Lung microvascular endothelial cell (primary cell): ENCODE measurements at places on chromosomes 6 and 20. TPM values are rescaled to one million over a fixed set of nuclear protein-coding genes. Genes with fewer than 3 reads are reported as not detected.
A peak's percentile ranks its signal among the peaks of the same experiment; 100 is the strongest.

Gene PSMB8
- 42.1 and 57.8 TPM in 2 replicates for total RNA-seq

Gene DCDC2
- not detected in 2 replicates for total RNA-seq

Gene TBXT
- total RNA-seq, result not detected in 2 replicates

Gene GJA1
- 363 and 693 TPM in 2 replicates for total RNA-seq

Gene TNF
- not detected in 2 replicates for total RNA-seq

Gene TNXB
- 0.44 and 4.2 TPM in 2 replicates for total RNA-seq

Gene CLPSL1
- total RNA-seq, result not detected in 2 replicates

Gene COL9A1
- total RNA-seq, result not detected in 2 replicates

Gene CENPQ
- total RNA-seq, result 2.0 TPM in 2 replicates

Gene TTBK1
- total RNA-seq, result under 0.01 TPM in 1 of 2 replicates, not detected in the other

Gene DEF6
- total RNA-seq, result 0.20 and 0.65 TPM in 2 replicates

Gene COL20A1
- total RNA-seq, result under 0.01 and 0.20 TPM in 2 replicates

Gene SAMD5
- total RNA-seq, result 0.40 and 0.87 TPM in 2 replicates

Gene FKBP1C
- 1.7 and 3.4 TPM in 2 replicates for total RNA-seq

Gene SDC4
- 31.8 and 65.1 TPM in 2 replicates for total RNA-seq

Gene TFAP2A
- not detected in 2 replicates for total RNA-seq

Gene PAK5
- total RNA-seq, result not detected in 2 replicates

Gene FOXC1
- total RNA-seq, result 3.1 and 5.8 TPM in 2 replicates

Gene FGD2
- total RNA-seq, result not detected in 2 replicates

Gene TEAD3
- total RNA-seq, result 0.20 and 0.22 TPM in 2 replicates

GRCh38 chr6:153572371-153572770 lies 441.3 kb upstream of the RGS17 start:
- DNase-seq, result no peak

DNA sequence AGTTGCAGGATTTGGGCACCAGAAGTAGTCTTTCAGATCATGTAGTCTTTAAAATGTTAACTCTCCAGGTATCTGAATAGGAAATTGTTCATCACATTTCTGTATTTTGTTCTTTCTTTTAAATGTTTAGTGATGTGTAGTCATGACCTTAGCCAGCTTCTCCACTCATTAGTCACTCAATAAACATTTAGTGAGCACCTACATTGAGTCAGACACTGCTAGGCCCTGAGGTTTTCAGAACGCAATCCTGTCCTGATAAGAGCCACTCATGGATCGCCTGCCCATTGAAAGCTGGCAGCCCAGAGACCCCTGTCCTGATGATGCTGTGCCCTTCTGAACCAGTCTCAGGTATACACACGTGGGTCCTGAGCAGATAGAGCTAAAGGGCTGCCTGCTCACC lies 163.4 kb upstream of the HEY2 start:
- DNase-seq, result peak; percentile 10

DNA sequence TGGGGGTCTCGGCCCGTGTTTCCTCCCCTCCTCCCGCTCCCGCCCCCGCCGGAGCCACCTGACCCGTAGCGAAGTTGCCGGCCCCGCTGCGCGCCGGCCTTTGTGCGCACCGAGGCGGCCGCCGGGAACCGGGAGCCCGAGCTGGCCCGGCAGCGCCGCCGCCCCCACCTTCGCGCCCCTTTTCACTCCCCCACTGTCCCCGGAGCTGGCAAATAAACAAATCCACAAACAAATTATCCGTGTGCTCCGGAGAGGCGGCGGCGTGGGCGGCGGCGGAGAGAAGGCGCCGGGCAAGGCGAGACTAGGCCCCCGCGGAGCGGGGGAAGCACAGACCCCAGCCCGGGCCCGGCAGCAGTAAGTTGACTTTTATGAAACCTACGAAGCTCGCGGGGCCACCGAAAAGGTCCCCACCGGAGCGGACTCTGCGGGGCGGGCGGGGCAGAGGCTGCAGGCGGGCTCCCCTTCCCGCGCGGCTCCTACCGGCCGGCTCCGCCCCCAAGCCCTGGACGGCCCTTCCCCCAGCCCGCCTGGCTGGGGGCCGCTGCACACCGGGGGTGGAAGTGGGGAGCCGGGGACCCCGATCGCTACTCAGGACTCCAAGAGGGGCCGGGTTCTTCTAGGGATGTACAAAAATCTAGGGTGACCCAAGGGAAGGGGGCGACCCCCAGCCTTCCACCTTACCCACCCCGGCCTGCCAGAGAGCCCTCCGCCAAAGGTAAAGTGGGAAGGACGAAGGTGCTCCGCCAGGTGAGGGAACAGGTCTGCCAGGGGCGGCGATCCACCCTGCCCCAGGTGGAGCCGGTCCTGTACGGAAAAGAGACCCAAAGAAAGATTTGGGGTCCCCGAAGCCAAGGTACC lies 40.7 kb downstream of the YTHDF1 start:
- no peak for DNase-seq

GRCh38 chr6:137191670-137192069 lies 18.2 kb upstream of the IL22RA2 start:
- DNase-seq, result no peak

DNA sequence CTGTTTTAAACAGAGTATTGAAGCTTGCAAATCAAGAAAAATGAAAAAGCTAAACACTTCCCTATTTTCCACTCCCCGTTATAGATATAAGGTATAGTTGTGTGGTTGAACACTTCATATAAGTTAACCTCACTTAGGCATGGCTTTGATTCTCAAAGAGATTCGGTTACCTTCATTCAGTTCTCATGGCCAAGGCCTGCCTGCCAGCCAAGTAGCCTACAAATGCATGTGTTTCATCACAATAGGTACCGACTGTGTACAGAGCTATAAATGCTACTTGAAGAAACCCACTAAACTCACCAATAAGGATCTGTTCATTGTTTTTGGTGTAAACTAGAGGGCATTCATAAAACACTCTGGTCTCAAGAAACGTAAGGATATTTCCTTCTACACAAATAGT lies 27.8 kb downstream of the PM20D2 start:
- no peak for DNase-seq

DNA sequence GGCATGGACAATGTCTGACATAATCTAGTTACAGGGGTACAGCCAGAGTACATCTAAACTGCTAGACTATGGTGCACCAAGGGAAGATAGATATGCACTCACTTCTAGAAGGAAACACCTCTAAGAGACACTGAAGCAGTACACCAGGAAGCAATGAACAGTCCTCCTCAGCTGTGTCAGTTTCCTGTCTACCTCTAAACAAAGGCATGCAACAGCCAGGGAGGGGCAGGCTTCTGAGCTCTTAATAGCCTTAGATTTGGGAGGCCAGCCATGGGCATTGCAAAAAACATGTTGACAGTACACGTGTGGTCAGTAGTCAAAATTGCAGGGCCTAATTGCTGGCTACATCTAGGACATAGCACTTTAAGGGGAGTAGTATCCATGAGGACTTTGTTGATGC lies 21.4 kb downstream of the CRYBG1 start:
- peak; percentile 15 for DNase-seq

DNA sequence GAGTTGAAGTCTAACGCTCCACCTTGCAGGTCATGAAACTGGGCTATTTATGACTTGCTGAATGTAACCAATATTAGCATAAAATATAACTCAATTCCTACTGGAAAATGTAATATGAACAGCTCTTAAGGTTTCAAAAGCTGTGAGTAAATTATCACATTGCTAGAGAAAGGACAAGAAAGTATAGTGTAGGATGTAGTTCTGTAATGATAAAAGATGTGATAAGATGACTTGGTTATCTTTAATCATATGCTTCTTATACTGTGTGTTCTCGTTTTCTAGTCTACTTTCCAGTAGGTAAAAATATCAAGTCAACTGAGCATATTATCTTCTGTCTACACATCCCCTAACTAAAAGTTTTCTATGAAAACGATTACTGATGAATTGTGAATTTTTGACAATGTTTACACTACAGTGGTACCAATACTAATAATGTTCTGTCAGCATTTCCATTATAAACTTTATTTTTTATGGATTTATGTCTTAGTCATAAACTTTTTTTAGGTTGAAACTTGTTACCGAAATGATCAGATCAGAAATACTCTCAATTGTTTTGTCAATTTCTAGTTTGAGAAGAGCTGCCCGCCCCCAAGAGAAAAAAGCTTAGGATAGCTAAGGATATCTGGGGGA lies 14.6 kb downstream of the MED23 start:
- DNase-seq, result no peak

GRCh38 chr6:36674942-36675341 lies 3.6 kb upstream of the CDKN1A start:
- no peak for DNase-seq

GRCh38 chr6:34273242-34273805 lies 24.5 kb upstream of the SMIM29 start:
- peak; percentile 82 for DNase-seq

DNA sequence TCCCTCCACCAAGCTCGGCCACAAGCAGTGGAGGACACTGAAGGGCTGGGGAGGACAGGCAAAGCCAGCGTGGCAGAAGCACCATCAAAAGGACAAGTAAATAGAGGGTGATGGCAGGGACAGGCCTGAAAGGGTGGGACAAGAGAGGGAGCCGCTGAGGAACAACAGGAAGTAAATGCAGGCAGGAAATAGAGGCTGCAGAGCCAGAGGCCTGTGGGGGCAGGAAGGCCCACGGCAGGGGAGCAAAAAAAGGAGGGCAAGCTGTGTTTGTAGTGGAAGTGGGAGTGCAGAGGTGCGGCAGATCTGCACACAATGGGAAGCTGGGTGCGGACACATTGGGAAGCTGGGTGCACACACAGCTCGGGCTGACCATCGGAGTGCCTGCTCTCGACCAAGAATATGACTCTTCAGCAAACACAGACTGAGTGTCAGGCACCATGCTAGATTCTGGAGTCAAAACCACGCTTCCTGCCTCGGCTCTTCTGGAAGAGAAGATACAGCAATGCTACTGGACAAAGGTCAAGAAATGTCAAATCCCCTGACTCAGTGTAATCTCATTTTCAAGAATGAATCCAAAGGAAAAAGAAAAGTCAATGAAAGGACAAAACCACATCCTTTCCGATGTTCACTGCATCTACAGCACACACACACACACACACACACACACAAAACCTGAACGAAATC lies 40.4 kb upstream of the RAB22A start:
- DNase-seq, result peak; percentile 56

GRCh38 chr6:112338166-112338709 lies 8.9 kb upstream of the RFPL4B start:
- no peak for DNase-seq

DNA sequence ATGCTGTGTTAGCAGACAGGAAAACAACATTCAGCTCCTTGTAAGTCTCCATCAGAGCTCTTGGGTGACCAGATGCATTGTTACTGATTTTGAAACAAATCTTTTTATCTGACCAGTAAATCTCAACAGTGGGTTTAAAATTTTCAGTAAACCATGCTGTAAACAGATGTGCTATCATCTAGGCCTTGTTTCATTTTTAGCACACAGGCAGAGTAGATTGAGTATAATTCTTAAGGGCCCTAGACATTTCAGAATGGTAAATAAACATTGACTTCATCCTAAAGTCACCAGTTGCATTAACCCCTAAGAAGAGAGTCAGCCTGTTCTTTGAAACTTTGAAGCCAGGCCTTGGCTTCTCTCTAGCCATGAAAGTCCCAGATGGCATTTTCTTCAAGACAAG lies 237.2 kb upstream of the BMP2 start:
- no peak for DNase-seq

DNA sequence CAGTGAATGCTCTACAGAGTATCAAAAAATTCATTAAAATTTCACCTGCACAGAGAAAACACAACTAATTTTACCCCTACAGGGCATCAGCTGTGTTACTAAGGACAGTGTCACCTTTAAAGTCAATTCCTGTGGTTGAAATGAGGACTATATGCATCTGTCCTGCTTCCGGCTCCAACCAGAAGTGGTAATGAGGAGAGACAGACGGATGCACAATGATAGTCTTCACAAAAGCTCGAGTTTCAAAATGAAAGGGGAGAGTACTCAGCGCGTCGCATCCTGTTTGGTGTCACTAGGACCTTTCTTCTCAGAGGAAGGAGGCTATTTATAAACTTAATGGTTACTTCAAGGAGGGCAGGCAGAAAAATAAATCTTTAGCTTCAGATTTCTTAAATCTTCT lies 86.5 kb downstream of the LYRM4 start:
- no peak for DNase-seq

- DNase-seq, result no peak
These were observed 1164.5 kb upstream of the CITED2 start for GRCh38 chr6:140538926-140539325.

- no peak for DNase-seq
These were observed 101.9 kb upstream of the NAA20 start for GRCh38 chr20:19915111-19915798.

- no peak for DNase-seq
These were observed 5.3 kb downstream of the ZBTB24 start for GRCh38 chr6:109477725-109478124.

DNA sequence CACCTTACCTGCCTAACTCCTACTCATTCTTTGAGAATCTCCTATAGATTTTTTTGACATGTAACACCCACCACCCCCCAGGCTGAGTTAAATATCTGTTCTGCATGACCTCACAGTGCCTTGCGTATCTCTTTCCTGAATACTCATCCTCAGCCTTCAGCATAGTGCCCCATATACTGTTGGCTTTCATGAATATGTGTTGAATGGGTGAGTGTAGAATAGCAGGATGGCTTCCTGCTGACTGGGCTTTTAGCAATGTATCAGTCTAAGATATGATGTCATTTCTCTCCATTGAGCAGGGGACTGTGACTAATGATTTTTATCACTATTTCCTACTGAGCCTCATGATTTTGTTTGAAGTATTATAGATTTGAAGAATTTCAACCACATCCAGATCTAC lies 361.6 kb upstream of the MARCKS start:
- DNase-seq, result peak; percentile 95

GRCh38 chr6:115838763-115839401 lies 221.8 kb downstream of the FRK start:
- peak; percentile 37 for DNase-seq

- DNase-seq, result peak; percentile 89
These were observed 55.6 kb downstream of the MEP1A start for GRCh38 chr6:46848684-46849360.

- DNase-seq, result no peak
These were observed 55.3 kb upstream of the UFL1 start for GRCh38 chr6:96466147-96466863.

DNA sequence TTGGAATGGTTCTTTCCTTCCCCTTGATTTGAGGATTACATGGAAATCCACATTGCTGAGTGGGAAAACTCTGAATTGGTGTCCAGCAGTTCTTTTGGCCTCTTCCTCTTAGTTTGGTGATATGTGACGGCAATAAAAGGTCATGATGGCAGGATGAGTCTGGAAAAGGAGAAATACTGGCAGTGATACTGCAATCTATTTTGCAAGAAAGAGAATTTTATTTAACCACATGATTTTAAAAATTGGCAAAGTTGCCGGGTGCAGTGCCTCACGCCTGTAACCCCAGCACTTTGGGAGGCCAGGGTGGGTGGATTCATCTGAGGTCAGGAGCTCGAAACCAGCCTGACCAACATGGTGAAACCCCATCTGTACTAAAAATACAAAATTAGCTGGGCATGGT lies 73.1 kb downstream of the ADTRP start:
- DNase-seq, result no peak

GRCh38 chr6:33215271-33216116 lies 7.2 kb downstream of the RING1 start:
- no peak for DNase-seq

- DNase-seq, result no peak
These were observed 21.9 kb upstream of the SCUBE3 start for GRCh38 chr6:35191889-35192288.

DNA sequence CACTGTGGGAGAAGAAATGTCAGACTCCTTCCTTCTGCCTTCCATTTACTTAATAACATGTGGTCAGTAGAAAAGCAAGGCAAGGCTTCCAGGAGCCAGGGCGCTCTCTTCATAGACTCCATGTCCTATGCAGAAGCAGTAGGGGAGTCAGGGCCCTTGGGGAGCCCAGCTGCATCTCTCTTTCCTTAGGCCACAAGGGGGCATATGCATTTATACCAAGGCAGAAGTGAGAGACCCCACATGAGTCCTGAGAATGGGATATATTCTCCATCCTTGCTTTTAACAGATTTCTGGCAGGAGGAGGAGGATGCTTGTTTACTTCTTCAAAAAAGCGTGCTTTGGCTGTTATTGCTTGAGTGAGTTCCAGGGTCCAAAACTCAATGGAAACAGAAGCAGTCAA lies 198.5 kb downstream of the HIVEP2 start:
- DNase-seq, result peak; percentile 40
